ENCODE measurements at places on chromosomes 5 and 9.

DNA sequence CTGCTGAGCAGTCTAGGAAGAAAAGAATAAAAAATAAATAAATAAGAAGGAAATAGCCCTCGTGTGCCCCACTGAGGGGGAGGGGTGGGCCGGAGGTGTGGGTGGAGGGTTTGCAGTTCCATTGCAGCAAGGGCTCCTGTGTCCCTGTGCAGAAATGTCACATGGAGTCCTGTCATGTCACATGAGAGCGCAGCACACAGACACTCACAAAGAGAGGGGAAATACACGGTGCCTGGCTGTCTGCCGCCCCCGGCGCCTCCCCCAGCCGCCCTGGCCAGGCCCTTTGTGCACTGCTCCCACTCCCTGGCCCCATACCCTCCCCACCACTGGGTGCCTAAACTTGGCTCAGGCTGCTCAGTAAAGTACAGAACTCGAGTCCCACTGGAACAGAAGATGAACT, 55.6 kb upstream of the SPTLC1 start:
- no peak for DNase-seq

GRCh38 chr5:84696651-84697050, 312.0 kb upstream of the EDIL3 start:
- no peak for DNase-seq

- DNase-seq, result no peak
Observed at GRCh38 chr5:174311121-174311520, 265.6 kb downstream of the NSG2 start.

- peak; percentile 60 for DNase-seq
Observed at GRCh38 chr9:126317513-126317912, 9.1 kb upstream of the MVB12B start.

DNA sequence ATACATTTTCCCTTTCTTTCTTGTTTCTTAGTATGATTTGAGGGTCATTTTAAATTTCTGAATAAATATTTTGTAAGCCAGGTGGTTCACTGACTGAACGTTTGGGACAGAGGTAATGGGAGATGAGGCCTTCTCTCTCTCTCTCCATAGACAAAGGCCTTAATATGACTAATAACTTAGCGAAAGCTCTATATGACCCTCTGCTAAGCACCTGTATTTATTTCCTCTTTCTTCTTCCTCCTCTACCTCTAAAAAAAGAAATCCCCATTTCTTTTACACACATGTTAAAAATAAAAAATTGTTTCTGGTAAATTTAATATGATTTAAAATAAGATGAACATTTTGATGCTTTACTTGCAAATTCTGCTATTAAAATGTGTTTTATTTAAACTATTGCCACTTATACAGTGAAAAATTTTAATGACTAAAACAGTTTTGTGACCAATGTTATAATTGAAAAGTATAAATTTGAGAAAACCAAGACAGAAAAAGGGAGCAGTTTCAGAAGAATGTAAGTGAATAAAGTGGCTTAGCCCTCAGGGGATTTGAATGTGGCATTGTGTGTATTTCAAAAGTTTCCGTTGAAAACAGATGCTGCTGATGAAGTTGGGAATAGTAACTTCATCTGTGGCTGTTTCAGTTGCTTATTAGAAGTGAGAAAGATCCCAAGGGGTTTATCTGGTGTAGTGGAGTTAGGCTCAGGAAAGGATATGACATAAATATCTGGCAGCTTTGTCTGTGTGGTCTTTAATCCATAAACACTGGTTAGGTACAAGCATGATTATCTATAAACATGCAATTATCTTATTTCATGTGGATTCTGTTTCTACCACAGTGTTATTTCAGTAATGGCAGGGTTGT, 128.6 kb upstream of the GRHPR start:
- DNase-seq, result no peak

GRCh38 chr5:140595538-140596300, 31.1 kb downstream of the SLC35A4 start:
- DNase-seq, result peak; percentile 10

GRCh38 chr5:320524-321229, 837 bp upstream of the AHRR start:
- DNase-seq, result no peak

- DNase-seq, result no peak
Observed at GRCh38 chr5:6544561-6544935, 88.3 kb downstream of the NSUN2 start.

- DNase-seq, result no peak
Observed at GRCh38 chr5:170769246-170769645, 14.3 kb upstream of the GABRP start.

GRCh38 chr5:169871826-169872490, 108.3 kb downstream of the INSYN2B start:
- no peak for DNase-seq

DNA sequence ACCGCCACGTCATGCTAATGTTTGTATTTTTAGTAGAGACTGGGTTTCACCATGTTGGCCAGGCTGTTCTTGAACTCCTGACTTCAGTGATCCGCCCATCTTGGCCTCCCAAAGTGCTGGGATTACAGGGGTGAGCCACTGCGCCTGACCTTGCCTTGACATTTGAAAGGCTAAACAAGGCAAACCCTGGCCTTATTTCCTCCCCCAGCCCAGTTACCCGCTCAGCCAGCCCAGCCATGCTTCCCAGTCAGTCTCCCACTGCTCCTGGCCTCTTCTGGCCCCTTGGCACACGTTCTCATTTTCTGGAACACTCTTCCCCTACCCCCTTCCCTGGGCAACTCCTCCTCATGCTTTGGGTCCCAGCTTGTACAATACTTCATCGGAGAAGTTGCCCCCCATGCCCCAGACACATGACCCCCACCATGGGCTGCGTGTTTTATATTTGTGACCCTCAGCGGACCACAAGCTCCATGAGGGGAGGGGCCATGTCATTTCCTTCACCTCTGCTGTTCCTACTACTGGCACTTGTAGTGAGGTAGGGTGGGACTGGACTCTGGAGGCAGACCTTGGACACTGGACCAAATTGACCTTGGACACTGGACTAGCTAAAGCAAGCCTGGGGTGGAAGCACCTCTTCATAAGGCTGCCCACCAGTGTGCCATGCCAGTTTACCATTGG, 94.4 kb upstream of the IER5L start:
- no peak for DNase-seq

GRCh38 chr5:68460147-68460798, 244.7 kb downstream of the PIK3R1 start:
- DNase-seq, result peak; percentile 75

GRCh38 chr9:96242811-96243210, 59.2 kb downstream of the HSD17B3 start:
- DNase-seq, result no peak

- DNase-seq, result no peak
Observed at GRCh38 chr9:76101491-76101890, 211.0 kb downstream of the PCSK5 start.

- no peak for DNase-seq
Observed at GRCh38 chr5:135568246-135568645, 10.5 kb downstream of the CXCL14 start.

GRCh38 chr5:35926389-35927051, 11.9 kb downstream of the CAPSL start:
- peak; percentile 78 for DNase-seq

- DNase-seq, result no peak
Observed at GRCh38 chr5:122780296-122780695, 5.4 kb downstream of the SNX2 start.

- no peak for DNase-seq
Observed at GRCh38 chr5:53819482-53819881, 259.0 kb downstream of the NDUFS4 start.

DNA sequence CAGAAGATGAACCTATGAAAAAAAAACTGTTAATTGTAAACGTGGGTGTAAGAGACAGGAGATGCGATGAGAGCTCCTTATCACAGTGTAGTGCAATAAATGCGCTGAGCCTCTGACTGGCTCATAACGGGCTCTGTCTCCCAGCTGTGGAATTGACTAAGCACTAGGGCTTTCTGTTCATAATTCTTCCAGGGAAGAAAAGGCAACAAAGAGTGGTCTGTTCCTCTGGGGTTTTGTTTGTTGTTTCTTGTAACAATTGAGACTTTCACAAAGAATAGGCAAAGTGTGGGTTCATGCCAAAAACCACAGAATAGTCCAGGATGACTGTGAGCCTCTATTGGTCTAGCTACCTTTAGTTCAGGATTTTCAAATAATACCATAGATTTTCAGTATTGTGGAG, 39.4 kb downstream of the UBE2QL1 start:
- DNase-seq, result no peak

- DNase-seq, result no peak
Observed at GRCh38 chr9:110440796-110441195, 103.1 kb upstream of the TXNDC8 start.

DNA sequence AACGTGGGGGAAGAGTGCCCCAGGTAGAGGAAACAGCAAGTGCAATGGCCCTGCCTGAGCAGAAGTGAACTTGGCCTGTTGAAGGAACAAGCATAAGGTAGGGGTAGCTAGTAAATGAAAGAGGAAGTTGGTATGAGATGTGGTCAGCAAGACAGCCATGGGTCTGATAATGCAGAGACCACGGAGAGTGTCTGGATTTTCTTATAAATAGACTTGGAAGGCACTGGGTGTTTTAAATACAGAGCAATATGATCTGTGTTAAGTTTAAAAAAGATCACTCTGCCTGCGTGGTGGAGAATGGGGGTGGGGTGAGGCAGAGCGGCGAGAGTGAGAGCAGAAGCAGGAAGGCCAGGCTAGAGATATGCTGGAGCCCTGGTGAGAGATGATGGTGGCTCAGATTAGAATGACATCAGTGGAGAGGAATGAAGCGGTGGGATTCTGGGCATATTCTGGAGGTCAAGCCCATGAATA, 4.2 kb downstream of the ADAM19 start:
- DNase-seq, result peak; percentile 47

GRCh38 chr9:81896070-81896469, 32.2 kb upstream of the SPATA31D4 start:
- no peak for DNase-seq

DNA sequence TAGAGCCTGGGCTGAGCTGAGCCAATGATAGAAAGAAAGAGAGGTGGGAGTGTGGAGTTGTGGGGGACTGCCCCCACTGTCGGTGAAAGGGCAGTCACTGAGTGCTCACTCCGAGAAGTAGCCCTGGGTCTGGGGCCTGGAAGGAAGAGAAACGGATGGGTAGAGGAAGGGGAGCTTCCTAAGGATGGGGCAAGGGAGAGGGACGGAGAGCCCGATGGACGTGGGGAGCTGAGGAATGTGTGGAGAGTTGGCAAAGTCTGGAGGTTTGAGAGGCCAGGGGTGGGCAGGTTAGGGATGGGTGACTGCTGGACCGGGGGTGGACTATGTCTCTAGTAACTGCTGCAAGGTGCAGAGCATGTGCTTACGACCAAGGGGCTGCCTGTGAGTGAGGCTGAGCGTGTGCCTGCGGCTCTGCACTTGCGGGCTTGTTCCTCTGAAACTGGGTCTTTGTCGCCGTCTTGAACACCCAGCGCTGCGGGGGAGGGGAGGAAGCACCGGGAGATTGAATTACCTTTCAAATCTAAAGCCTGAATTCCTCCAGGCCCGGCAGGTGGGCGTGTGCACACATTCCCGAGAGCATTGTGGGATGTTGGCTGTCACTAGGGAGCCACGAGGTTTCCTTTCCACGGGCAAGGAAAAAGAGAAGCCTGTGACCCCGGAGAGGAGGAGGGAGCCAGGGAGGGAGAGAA, 76.4 kb upstream of the ARAP3 start:
- DNase-seq, result no peak

DNA sequence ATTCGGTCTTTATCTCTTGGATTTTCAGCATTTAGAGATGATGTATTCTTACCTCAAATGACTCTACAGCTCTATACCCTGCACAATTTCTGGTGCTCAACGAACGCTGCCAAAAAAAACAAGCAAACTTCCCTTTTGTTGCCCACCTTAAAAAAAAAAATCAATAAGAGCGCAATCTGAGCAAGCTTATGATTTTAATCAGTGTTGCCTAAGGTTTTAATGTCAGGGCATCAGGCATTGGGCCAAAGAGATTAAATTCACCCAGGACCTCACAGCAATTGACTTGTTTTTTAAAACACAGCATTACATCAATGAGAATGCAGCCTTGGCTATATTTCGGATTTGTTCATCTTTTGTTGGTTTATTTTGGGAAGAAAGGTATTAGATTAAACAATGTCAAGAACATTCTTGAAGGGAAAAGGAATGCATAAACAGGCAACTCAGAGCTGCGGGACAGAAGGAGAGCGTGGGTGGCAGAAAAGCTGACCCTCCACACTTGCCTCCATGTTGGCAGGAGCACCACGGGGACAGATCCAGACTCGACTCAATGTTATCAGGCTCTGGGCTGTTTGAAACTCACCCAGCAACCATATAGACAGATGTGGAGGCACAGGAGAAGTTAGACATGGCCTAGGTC, 127.5 kb upstream of the DAPK1 start:
- no peak for DNase-seq

- no peak for DNase-seq
Observed at GRCh38 chr5:89457411-89458331, 574.7 kb upstream of the MEF2C start.

DNA sequence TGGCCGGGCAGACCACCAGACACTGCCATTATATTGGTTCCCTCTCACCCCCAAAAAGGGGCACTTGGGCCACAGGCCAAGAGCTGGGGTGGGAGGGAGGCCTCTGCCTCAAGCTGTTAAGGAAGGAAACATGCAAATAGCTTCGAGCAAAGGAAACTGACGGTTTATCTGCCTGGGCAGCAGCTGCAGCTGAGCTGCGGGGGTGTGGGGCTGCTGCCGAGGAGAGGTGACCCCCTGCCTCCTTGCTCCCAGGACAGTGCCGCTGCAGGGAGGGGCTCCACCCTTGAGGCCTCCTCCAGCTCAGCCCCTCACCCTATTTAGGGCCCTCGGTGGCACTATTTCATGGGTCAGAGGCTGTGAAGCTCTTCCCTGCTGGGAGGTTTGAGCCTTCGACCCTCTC, 789 bp downstream of the DOK3 start:
- no peak for DNase-seq

- DNase-seq, result no peak
Observed at GRCh38 chr5:66438087-66438486, 158.1 kb upstream of the MAST4 start.

DNA sequence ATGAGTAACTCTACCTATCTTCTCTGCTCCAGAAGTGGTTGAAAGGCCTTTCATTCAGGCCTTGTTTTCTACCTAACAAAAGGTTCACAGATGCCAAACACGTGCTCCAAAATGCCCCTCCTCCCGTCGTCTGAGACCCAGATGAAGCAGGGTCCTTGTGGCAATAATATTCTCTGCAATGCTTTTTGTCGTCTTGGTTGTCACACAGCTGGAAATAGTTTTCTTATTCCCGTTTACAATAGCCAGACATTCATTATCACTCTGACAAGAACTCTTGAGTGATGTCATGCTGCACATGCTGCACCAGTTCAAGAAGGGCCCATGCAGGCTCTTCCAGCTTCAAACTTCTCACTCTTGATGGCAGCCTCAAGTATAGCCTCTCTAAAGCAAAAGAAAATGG, 7.8 kb downstream of the LPAR1 start:
- no peak for DNase-seq

DNA sequence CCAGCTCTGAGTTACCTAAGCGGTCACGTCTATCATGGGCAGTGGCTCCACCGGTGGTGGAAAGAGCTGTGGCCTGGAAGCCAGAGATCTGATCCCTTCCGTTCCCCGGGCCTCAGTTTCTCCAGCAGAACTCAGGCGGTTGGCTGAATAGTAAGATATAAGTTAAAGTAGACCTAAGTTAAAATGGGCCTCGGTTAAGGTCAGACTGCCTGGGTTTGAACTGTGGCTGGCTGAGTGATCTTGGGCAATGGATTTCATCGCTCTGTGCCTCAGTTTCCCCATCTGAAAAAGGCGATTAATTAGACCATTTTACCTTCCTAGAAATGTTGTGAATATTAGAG, 997 bp downstream of the COL15A1 start:
- no peak for DNase-seq
